ENCODE measurements at places on chromosomes 1 and 21. TPM values are rescaled to one million over a fixed set of nuclear protein-coding genes. Genes with fewer than 3 reads are reported as not detected.

- peak; percentile 89 for DNase-seq
Measured at GRCh38 chr1:23368562-23369334, 888 bp downstream of the ZNF436 start.

GRCh38 chr21:31360717-31361116 is 16.7 kb upstream of the TIAM1 start:
- no peak for DNase-seq

FCRL2 gene
- 0.42 TPM for total RNA-seq

- no peak for DNase-seq
Measured at GRCh38 chr1:46815133-46815532, 16.3 kb downstream of the CYP4B1 start.

GRCh38 chr1:207871117-207871649 is 39.7 kb downstream of the CD34 start:
- no peak for DNase-seq

KRTAP10-8 gene
- not detected for total RNA-seq

SLC1A7 gene
- not detected for total RNA-seq

GRCh38 chr1:27148591-27148990 is 6.3 kb downstream of the SLC9A1 start:
- DNase-seq: no peak

HSD11B1 gene
- 4.1 TPM for total RNA-seq

DNA sequence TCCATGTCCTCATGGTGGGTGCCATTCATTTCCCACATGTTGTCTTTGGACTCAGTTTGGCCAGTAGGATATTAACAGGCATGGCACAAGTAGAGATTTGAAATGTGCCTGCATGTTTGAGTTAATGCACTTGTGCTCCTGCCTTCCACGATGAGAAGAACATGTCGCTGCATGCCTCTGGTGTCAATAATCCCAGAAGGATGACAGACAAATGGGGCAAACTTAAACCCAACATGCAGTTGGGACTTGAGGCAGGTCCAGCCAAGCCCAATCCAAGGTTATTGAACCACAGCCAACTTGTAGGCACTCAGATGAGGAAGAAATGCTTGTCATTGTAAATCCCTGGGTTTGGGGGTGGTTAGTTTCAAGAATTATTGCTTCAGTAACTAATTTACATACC is 174.6 kb downstream of the TRIM33 start:
- no peak for DNase-seq

GUCA2B gene
- total RNA-seq: not detected

DNA sequence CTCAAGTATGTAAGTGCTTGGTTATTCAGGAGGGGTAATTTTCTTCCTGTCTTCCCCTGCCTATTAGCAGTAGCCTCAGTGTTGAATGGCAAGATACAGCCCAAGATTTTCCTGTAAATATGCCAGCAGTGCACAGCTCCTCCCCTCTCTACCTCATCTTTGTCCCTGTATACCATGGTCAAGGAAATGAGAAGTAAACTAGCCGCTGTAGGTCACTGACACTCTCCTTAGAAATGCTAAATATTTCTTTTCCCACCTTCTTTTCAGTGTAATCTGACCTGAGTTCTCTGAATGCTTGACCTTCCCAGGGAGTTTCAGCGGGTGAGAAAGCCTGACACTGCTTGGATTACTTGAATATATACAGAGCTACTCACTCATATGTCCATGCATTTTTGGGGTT is 84.1 kb upstream of the ZNF326 start:
- no peak for DNase-seq

DNA sequence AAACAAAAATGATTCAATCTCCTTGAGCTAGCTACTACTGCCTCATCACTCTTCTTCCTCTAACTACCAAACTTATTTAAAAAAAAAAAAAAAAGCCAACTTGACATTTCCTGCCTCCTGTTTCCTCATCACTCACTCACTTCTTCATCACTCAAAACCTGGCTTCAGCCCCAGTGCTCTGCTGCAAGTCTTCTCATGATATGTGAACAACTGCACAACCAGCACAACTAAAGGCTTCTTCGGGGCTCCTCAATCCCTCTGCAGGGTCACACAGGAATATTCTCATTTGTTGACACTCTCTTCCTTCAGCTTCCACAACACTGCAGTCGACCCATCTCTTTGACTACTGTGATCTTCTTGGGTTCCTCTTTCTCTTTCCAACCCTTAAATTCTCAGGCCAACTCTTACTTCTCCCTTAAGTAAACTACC is 7.6 kb downstream of the MTF1 start:
- DNase-seq: no peak

DNA sequence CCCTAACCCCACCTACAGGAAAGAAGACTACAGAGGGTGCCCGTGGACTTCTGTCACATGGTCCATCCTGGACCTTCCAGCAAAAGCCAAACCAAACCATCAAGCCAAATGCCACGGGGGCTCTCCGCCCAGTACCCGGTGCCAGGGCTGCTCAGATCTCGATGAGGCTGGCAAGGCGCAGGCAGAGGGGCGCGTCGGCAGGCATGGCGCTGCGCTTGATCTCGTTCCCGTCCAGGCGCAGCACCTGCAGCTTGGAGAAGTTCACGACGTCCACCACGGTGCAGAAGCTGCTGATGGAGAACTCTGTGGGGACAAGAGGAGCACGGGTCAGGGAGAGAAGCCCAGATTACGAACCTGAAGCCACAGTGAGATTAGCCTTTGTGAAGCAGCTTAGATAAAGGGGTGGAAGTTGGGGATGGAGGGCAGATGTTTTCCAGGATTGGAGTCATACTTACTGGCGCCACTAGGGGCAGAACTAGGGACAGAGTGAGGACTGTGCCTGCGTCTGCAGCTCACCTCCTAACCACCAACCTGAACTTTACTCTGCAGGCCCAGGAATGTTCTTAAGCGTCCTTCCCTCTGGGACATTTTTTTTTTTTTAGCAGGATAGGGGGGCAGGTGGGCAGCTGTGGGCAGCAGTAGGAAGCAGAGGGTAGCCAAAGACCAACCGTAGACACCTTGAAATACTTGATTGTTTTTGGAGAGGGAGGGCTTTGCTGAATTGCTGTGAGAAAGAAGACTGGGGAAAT is 8.6 kb downstream of the FMOD start:
- DNase-seq: no peak

DNA sequence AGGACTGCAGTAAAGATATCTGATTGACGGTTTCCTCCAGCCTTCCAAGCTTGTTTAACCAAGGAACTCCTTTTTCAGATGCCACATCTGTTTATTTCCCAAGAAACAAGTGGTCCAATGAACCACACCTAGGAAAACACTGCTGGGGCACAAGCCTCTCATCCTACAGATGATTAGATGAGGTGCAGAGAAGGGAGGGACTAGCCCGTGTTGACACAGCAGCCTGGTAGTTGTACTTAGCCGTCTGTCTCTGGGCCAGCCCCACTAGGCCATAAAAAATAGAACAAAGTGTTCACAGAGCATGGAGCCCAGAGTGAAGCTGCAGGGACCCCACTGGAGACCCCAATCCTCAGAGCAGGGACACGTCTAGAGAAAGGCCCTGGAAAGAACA is 32.1 kb downstream of the LRP8 start:
- no peak for DNase-seq

DNA sequence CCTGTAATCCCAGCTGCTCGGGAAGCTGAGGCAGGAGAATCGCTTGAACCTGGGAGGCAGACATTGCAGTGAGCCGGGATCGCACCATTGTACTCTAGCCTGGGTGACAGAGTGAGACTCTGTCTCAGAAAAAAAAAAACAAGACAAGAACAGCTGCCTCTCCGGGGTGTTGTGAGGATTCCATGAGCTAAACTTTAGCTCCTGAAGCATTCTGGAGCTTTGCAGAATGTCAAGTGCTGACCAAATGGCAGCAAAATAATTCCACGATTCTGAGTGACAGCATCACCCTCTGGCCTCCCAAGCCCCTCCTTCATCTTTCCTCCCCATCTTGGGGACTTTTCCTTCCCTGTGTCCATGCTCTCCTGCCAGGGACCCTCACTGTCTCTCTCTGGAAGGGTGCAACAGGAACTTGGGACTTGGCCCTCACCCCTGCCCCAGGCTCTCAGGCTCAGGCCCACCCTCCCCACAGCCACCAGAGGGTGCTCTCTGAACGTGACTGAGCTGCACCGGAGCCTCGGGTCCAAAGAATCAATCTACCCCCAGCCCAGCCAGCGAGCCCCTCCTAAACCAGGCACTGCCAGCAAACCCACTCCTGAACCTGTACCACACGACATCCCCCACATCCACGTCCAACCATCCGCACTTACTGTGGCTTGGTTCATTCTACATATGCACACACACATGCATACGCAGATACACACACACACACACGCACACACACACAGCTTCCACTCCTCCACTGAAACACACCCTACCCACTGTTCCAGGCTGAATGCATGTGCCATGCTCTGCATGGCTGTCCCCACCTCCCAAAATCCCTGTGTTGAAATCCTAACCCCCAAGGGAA is 45.7 kb downstream of the ACOT7 start:
- no peak for DNase-seq

- no peak for DNase-seq
Measured at GRCh38 chr21:35259457-35259856, 210.4 kb upstream of the RUNX1 start.

GRCh38 chr1:172719694-172720138 is 60.8 kb downstream of the FASLG start:
- no peak for DNase-seq

GRCh38 chr21:41112740-41113692 is 54.9 kb upstream of the BACE2 start:
- DNase-seq: peak; percentile 50

DNA sequence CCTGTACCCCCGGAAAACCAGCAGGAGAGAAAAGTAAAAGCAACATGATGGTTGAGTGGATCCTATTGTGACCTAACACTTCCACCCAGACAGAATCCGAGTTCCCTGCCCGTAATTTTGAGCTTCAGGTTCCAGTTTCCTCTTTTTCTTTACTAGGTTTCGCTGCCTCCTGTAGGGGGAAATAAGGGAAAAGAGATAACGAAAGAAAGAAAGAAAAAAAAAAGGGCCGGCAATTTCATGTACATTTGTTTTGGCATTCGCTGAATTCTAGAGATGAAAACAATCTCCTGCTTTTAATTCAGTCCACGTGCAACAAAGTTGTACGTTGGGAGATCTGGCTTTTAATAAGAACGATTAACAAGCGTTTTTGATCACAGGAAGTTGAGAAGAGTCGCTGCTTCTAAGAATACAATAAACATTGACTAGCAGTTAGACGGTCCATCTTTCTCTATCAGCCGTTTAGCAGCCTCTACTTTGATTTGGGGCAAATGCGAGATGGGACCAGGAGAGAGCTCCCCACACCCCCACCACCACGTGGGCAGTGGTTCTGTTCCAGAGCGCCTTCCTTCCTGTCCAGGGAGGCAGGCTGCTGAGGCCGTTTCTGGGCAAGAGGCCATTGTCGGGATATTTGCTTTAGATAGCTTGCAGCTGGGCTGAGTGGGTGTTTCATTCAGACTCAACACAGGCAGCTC is 155.9 kb upstream of the RUNX1 start:
- DNase-seq: peak; percentile 64

DNA sequence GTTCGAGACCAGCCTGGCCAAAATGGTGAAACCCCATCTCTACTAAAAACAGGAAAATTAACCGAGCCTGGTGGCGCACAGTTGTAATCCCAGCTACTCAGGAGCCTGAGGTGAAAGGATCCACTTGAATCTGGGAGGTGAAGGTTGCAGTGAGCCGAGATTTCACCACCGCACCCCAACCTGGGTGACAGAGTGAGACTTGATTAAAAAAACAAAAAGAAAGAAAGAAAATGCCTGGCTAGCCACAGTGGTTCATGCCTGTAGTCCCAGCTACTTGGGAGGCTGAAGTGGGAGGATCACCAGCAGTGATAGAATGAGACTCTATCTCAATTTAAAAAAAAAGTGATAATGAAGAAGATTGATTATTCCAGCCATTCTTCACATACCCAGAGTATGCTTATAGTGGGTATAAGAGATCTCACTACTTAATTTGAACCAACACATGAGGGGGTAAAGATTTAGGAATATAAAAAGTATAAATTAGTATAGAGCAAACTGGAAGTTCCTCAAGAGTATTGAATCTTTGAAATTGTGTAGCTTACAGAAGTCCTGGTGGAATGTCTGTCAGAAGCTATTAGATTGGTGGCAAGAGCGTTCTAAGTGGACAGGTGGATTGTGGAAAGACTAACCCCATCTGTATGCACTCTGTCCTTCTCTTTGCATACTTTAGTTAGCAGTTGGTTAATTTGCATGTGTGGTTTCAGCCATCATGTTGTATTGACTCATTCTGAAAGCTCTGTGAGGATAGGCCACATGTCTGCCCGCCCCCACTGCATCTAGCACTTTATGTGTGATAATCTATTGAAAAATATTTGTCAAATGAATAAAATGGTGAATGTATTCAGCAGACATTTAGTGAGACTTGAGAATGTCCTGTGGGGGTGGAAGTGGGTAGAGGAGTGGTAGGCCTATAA is 25.0 kb downstream of the RLF start:
- DNase-seq: no peak

CCDC30 gene
- 8.9 TPM for total RNA-seq

- DNase-seq: no peak
Measured at GRCh38 chr1:224804220-224804619, 125.3 kb upstream of the DNAH14 start.

ARHGEF19 gene
- 24.8 TPM for total RNA-seq

- DNase-seq: peak; percentile 70
Measured at GRCh38 chr1:204154568-204155255, 2.9 kb upstream of the ETNK2 start.

SLC30A10 gene
- not detected for total RNA-seq

TSTD1 gene
- 79.8 TPM for total RNA-seq

DNA sequence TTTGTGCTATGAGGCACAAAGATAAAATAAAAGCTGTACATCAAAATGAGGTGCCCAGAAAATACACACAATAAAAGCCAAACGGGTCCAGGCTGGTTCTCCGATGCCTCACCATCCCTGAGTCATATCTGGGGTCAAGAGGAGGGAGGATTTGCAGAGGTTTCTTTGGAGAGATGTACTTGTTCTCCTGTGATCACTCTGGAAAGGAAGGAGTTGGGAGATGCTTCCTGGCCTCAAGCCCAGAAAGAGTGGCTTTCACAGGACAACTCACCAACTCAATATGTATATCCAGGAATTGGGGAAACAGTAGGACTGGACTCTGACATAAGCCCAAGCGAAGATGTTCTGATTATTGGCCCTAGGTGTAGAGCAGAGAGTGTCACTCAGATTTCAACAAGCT is 51.9 kb downstream of the DIPK1A start:
- no peak for DNase-seq

DNA sequence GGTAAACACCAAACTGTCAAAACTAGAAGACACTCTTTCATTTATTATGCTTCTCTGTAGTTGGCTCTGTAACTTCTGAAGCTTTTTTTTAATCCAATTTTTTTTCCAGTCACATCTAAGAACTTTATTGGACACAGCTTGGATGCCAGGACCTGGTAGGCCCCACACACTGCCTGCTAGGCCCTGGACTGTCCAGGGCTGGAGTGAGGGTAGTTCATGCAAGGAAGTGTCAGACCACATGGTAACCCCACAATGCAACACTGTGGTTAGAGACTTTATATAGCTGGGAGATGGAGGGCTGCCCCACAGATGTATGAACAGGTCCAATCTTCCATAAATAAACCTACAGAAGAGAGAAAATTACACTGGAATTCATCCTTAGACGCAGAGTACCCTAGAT is 7.1 kb downstream of the SLC2A1 start:
- DNase-seq: no peak

- no peak for DNase-seq
Measured at GRCh38 chr21:40668555-40669275, 178.2 kb downstream of the DSCAM start.

GRCh38 chr1:8373581-8374241 is 55.8 kb downstream of the SLC45A1 start:
- peak; percentile 80 for DNase-seq

CFHR5 gene
- total RNA-seq: not detected

Measured in ureter (tissue), 1 donor.